Thymus (tissue), 14 donors: ENCODE measurements at places on chromosomes 3 and 15. TPM values are rescaled to one million over a fixed set of nuclear protein-coding genes. Genes with fewer than 3 reads are reported as not detected.

Gene ACKR4
- 0.71 TPM for polyA plus RNA-seq

Gene SNTN
- polyA plus RNA-seq, result 0.16 TPM

- H3K27ac ChIP-seq, result no peak overlapping the region
- DNase-seq, result no peak
- no peaks in the 10 kb centered on the region for H3K27me3 ChIP-seq
- H3K4me3 ChIP-seq, result no peak overlapping the region
- H3K4me1 ChIP-seq, result no peaks in the 10 kb centered on the region
Measured at GRCh38 chr3:165820671-165821123, 16.5 kb downstream of the BCHE start.

DNA sequence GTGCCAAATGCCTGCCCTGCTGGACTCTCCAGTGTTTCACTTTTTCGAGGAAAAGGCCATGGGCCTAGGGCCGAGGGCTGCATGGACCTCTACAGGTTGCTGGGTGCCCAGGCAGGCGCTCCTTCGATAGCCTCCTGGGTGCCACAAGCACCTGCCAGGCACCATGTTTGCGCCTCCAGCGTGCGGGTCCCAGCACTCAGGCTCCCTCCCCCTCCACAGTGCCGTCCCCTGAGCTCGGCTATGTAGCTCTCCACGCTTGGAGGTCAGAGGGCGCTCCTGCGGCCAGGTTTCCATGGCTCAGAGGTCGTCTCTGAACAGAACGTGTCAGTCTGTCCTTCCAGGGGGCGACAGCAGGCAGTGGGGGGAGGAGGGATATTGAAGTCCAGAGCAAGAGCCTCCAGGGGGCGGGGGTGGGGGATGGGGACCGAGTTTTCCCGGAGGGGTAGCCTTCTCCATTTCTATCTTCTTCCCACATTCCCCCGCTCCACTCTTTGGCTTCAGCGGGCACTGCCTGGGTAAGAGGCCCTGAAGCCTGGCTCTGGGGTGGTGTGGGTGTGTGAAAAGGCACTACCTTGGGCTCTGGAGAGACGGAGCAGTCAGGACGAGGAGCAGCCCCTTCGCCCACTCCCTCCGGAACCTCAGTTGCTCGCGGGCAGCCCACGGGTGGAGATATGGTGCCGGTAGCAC lies 3.6 kb downstream of the ONECUT1 start:
- peaks cover 8% of the 10 kb centered on the region for H3K4me1 ChIP-seq
- H3K27me3 ChIP-seq, result peaks cover 96% of the 10 kb centered on the region
- no peak overlapping the region for H3K4me3 ChIP-seq

GRCh38 chr3:54123776-54124196 lies 1.4 kb downstream of the CACNA2D3 start:
- no peaks in the 10 kb centered on the region for H3K36me3 ChIP-seq
- H3K4me1 ChIP-seq, result no peaks in the 10 kb centered on the region
- H3K27me3 ChIP-seq, result peaks cover 59% of the 10 kb centered on the region
- no peak overlapping the region for H3K27ac ChIP-seq
- DNase-seq, result no peak

DNA sequence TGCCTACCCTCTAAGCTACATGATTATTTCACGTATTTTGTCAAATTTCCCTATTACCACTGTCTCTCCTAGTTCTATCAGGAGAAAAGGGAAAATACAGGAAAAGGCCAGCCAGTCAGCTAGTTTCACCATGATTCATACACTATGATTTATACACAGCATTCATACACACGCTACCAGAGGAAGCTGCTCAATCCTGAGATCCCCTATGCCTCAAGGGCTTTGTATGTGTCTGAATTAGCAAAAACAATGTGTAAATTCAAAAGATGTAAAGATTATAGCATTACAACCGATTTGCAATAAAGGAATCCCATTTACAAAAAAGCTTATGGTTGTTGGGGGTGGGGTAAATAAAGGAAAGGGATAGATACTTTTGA lies 3.1 kb upstream of the ACKR4 start:
- peaks cover 4% of the 10 kb centered on the region for H3K36me3 ChIP-seq
- no peak for DNase-seq
- no peaks in the 10 kb centered on the region for H3K27me3 ChIP-seq
- H3K4me1 ChIP-seq, result no peaks in the 10 kb centered on the region

Gene FILIP1L
- 15.5 TPM for polyA plus RNA-seq

DNA sequence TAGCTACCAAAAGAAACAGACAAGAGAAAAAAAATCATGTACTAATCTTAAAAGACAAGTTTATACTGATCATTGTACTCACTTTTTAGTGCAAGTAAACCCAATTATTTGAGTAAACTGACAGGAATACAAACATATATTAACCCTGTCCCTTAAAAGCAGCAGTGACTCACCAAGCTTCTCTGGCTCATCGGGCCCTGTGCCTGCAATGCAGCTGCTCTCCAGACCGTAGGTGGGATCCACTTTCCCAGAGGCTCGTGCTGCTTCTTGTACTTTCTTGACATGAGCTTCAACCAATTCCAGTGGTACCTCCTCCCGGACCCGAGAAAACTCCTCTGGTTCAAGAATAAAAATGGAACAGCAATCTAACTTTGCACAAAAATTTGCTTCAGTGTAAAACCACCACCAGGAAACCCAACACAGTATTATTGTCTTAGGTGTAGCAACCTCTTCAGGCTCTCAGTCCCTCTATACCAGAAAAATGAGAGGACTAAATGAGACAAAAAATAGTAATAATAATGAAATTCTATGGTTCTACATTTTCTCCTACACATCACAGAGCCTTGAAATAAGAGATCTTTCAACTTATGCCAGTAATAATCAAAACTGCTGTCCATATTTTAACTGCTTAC lies 82.6 kb upstream of the CSPG5 start:
- peaks cover 16% of the 10 kb centered on the region for H3K36me3 ChIP-seq
- H3K4me1 ChIP-seq, result no peaks in the 10 kb centered on the region
- H3K27me3 ChIP-seq, result no peaks in the 10 kb centered on the region
- DNase-seq, result no peak
- H3K27ac ChIP-seq, result no peak overlapping the region

Gene RLBP1
- 0.32 TPM for polyA plus RNA-seq

Gene GPR149
- 0.02 TPM for polyA plus RNA-seq

GRCh38 chr3:64445109-64445943 lies 220.1 kb upstream of the PRICKLE2 start:
- peaks cover 20% of the 10 kb centered on the region for H3K27me3 ChIP-seq
- no peaks in the 10 kb centered on the region for H3K4me1 ChIP-seq
- H3K36me3 ChIP-seq, result no peaks in the 10 kb centered on the region
- no peak overlapping the region for H3K4me3 ChIP-seq

Gene SIN3A
- 18.4 TPM for polyA plus RNA-seq
